Stimulated activated CD4-positive, alpha-beta T cell treated with anti-CD3 and anti-CD28 coated beads, Interleukin-1b, Interleukin-23, amount 100 ng/mL, for 1 hour (primary cell): ENCODE measurements at places on chromosomes 7 and 10.

DNA sequence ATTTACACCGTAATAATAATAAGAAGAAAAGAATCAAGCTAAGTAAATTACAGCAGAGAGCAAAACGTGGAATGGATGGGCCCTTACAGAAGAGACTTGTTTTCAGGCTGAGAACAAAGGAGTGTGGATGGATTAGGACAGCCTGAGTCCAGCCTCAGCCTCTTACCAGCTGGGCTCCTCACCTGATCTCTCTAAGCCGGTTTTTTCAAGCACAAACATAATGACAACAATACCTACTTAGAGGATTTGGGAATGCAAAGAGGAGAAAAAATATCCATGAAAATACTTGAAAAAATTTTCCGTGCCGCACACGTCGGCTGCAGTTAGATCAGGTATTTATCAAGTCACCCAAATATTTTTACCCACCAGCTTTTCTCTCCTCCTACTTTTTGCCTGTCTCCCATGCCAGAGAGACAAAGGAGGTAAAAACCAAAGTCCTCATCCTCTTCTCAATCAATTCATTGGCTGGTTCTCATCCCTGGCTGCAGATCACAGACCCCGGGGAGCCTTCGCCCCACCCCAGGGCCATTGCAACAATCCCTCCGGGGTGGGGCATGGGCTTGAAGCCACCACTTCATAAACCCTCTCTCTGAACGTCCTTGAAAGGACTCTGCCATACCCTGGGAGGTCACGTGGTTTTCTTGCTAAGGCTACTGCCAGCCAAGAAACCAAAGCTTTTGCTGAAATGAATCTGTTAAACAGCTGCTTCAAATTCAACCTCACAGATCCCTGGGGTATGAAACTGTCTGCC is 29.7 kb upstream of the GTF2I start:
- DNase-seq: no peak

GRCh38 chr7:78212476-78213060 is 414.0 kb downstream of the PHTF2 start:
- no peak for DNase-seq

- no peak for DNase-seq
Measured at GRCh38 chr7:104979167-104979841, 34.7 kb upstream of the KMT2E start.

DNA sequence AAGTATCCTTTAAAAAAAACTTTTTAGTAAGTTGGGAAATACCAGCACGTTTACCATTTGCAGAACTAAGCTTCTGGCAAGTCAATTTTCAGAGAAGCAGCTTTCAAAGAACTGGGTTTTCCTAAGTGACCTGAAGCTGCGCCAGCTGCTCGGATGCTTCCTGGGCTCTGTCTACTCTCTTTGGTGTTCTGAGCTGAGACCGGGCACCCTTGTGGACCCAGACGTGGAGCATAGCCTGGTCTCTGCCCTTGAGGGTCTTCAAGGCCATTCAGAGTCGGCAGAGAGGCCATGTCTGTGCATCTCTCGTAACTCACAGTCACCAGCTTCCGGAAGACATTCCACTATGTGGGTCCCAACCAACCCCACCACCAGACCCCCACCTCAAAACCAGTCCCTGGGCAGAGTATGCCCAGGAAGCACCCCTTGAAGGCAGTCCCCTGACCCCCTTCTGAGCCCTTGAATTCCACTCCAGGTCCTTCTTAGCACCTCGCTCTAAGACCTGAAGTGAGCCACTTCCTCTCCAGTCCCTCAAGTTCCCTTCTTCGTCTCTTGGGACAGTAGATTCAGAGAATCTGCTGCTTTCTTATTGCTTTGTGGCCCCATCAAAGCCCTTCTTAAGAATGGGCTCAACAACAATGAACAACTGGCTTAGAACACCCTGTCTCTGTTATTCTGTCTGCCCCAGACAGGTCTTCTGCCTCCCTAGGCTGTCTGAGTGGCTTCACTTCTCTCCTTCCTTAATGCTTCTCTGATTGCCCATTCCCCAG is 8.5 kb downstream of the CALML5 start:
- DNase-seq: no peak

DNA sequence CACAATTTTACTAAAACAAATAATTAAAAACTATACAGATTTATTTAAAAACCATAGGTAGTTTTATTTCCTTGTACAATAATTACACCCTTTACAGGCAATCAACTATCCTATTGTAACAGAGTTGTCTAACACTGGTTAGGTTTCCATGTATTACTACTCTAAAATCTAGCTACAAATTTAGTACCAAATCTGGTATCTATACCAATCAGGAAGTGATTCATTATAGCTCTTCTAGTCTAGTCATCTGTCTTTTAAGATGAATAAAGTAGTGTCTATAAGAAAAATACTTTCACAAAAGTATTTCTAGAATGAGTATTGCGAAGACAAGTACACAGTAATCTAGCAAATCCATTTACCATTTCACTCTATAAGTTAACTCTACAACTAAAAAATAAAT is 16.9 kb downstream of the ZNF800 start:
- no peak for DNase-seq

- no peak for DNase-seq
Measured at GRCh38 chr7:151345576-151346469, 4.2 kb downstream of the NUB1 start.
